ENCODE measurements at places on chromosomes 6 and 20.

DNA sequence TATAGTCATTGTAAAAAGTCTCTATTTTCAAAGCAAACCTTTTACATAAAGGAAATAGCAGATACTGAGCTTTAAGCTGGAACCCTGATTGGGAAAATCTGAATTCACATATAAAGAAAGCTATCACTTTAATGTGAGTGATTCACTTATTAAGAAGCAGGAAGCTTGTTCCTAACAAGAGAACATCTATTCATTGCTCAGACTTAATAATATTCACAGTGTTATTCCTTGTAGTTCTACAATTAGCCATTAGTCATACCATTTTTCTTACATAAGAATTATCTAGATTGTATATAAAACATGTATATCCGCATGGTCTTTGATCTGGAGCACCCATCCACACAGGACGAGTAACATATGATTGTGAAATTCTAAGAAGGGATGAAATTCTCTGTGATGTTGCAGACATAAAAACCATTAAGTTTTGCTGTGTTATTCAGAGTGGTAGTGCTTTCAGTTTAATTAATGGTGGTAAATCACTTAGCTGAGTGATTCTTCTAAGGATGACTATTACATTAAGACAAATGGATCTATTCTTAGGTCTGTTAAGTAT is 71.1 kb upstream of the FOXQ1 start:
- no peak for DNase-seq

DNA sequence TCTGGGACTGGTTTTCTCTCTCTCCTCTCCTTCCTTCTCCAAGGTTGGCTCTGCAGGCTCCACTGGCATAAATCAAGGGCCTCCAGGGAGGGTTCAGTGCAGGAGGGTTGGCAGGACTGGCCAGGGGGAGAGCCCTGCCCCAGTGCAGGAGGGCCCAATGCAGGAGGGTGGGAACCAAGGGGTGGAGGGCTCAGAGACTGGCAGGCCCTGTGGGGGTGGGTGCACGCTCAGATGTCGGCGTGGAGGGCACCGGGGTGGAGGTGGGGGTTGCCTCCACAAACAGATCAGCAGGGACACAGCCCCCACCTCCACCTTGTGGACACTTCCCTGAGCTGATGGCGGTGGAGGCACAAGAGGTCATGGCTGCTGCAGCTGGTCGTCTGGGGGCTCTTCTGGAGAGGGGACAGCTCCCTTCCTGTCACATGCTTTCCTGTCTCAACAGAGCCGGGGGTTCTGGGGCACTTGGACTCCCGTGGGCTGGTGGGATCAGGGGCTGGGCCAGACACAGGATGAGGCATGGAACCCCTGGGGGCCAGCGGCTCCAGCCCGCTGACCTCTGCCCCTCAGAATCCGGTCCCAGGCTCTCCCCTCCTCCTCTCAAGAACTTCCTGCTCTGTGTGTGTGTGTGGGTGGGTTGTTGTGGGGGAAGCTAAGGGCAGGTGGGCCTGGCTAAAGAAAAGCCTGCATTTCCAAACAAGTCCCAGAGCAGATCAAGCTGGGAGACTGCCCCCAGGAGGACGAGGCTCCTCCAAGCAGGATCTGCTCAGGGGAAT is 2.7 kb upstream of the ABHD16B start:
- DNase-seq: no peak

GRCh38 chr20:38164624-38165088 is 414 bp downstream of the TGM2 start:
- DNase-seq: no peak

DNA sequence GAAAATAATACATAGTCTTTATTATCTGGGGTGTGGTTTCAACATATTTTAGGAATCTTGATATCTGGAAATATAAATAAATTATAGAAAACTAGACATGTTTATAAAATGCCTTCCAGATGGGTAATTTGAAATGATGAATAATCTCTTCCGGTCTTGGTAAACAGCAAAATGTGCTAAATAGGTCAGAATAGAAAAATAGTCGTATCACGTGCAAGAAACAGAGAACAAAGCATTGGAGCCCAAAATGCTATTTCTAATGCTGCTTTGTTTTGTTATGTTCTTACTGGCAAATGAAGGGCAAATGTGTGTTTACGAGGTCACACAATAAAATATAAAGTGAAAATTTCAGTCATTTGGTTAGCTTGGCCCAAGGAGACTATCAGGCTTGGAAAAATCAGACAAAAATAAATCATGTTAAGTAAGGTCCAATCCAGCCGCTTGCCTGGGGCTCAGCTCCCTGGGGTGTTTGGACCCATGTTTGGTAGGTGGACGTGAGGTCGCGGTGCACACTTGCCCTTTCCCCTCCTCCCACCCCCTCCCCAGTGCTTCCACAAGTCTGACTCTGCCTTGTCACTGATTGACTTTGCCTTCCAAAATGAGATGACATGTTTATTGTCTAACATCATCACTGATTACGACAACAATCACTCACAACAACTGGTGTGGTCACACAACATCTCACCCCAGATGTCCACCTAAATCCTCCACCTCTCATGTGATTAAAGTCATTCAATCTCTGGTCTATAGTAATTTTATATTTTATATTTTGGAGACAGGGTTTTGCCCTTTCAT is 56.0 kb downstream of the RIN2 start:
- DNase-seq: no peak

DNA sequence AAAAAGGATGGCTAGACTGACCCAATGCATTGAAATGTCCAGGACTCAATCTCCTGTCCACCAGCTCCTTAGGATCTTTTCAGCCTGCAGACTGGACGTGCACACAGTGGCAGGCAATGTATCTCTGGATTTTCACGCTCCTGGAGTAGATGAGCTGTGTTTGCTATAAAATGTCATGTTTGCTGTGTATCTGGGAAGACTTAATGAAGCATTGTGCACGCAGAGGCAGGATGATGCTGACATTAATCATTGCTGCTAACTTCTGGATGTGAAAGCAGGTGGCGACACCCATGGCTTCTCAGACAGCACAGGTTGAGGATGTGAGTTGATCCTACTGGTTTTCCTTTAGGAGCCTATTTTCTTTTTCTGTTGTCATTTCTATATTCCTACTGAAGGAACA is 133.1 kb upstream of the PCSK2 start:
- no peak for DNase-seq

GRCh38 chr6:53828966-53829697 is 34.3 kb downstream of the LRRC1 start:
- DNase-seq: no peak

DNA sequence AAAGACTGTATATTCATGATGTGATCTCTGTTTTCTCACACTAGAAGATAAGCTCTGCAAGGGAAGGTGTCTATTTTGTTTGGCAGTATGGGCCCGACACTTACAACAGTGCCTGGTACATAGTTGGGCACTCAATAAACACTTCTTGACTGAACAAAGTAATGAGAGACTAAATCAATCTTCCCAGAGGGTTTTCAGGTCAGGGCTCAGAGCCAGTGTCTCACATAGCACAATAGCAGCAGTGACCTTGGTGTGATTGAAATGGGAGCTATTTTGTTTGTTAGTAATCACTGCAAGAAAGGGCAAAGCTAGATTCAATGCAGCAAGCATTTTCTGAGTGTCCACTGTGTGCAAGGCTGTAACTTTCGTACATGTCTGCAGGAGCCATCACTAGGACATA is 26.4 kb upstream of the GCM1 start:
- DNase-seq: no peak

- no peak for DNase-seq
Observed at GRCh38 chr6:3509336-3509735, 52.5 kb upstream of the SLC22A23 start.

GRCh38 chr6:132719736-132720448 is 6.0 kb upstream of the VNN1 start:
- no peak for DNase-seq

Data from WTC11 (cell line).